ENCODE measurements at places on chromosomes 12 and 14.

DNA sequence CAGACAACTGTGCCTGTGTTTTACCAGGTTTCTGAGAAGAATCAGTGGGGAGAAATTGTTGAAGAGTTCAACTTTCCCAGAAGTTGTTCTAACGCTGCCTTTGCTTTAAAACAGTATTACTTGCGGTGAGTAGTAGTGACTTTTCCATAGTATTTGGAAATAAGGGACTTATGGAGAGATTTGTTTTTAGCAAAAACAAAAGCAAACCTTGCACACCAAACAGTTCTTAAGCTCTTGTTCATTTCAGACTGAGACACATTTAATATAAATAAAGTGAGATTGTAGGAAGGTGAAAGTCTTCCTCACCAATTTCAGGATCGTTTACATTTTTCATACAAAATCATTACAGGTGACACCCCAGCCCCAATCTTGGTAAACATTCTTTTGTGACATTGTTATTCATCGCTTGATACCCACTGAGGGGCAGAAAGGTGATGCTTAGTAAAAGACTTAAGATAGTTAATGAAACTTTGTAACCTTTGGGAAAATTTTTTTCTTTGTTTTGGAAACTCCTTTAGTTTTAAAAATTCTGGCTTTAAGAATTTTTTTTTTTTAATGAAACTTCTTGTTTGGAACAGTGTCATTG, 1.8 kb downstream of the ARID2 start:
- no peak for DNase-seq

GRCh38 chr12:132327336-132328171, 1.8 kb downstream of the GALNT9 start:
- peak; percentile 64 for DNase-seq

DNA sequence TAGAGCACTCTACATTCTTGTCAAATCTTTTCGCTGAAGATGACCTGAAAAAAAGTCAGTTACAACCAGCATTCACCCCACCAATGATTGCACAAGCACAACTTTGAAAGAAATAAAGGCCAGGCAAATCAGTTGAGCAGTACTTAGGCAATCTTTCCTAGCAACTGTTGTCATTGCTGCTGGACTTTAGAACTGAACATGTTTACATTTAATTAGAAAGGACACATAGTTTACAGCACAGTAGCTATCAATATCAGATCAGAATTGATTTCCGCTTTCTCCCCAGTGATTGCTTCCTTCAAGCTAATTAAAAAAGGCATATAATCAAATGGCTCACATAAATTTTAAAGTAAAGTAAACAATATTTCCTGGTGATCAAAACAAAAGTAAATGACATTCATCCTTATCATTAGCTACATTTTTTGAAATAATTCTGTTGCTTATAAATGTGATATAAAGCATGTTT, 128.4 kb downstream of the FOXA1 start:
- DNase-seq, result no peak

GRCh38 chr12:103877934-103878510, 37.0 kb upstream of the NT5DC3 start:
- peak; percentile 75 for DNase-seq

DNA sequence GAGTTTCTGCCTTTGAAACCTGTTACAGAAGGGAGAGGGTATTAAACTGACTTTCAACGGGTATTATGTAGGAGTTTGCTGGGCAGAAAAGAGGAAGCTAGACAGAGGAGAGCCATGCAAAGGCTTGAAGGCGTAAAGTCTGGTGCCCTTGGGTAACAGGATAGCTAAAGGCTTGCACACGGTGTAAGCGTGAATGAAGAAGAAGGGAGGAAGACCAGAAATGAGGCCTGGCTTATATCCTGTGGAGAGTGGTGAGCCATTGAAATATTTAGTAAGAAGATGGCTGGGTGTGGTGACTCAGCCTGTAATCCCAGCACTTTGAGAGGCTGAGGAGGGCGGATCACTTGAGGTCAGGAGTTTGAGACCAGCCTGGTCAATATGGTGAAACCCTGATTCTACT, 22.6 kb downstream of the SUDS3 start:
- peak; percentile 75 for DNase-seq

DNA sequence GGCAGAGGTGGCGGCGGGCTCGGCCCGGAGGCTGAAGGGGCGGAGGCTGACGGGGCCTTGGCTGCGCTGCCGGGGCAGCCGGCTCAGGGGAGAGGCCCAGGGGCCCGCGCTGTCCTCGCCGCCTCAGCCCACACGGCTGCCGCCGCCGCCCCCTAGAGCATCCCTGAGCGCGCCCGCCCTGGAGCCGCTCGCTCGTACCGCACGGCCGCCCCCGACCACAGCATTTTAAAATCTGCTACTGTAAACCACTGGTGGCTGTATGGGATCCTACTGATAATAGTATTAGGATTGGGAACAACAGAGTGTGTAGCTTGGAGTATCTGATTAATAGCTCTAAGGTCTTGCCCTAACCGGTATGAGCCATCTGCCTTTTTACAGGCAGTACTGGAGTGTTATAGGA, 22.2 kb upstream of the EDDM3A start:
- no peak for DNase-seq

DNA sequence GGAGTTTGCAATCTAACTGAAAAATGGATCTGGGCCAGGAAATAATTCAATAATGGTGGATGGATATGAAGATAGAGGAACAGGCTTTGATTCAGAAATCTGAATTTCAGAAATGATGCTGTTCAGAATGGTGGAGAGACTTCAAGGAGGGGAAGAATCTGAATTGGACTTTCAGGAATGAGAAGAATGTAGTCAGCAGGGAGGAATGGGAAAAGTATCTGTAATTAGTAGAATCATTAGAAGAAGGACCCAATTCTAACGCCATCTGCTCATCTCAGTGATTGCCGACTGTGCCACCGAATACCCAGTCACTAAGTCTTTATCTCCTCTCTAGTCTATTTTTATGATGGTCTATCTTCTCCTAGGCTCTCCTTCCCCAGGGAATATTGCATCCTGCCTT, 363.2 kb downstream of the GALC start:
- no peak for DNase-seq

- DNase-seq, result peak; percentile 37
Observed at GRCh38 chr12:112413855-112414625, 4.6 kb upstream of the RPL6 start.

DNA sequence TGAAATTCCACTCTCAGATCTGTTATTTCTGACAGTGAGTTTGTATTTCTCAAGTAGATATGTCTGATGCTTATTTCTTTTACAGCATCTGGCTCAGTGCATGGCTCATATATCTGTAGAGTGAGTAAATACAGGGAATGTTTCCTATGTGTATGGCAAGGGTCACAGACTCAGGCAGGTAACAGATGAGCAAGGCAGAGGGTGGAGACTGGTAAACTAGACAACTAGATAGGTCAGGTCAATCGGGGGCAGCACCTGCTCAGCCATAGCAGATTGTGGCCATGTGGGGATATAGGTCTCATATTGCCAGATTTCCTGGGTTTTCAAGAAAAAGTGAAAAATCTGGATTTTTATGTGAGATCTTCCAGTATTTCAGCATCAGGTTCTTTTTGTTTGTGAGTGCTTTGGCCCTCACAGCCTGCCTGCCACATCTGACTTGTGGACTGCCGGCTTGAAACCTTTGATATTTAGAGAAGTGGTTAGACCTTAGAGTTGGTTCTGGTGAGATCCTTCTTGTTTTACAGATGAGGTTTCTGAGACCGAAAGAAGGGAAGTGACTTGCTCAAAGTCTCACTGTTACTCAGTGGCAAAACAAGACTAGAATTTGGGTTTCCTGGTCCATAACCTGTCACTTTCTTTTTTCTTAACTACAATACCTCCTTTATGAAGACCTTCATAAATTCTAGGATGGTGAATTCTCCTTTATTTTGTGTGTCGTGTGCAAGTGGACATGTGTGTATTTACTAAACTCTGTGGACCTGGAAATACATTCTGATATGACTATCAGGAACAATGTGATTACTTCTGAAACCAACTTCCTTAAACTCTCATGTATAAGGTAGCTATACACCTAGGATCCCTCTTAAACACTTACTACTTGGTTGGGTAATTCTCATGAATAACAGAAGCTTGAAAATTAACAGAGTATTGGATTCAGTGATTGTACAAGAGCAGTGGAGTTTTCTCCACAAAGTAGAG, 34.4 kb downstream of the PROX2 start:
- DNase-seq, result peak; percentile 38

- DNase-seq, result peak; percentile 72
Observed at GRCh38 chr12:56839915-56840325, 76.8 kb downstream of the HSD17B6 start.

DNA sequence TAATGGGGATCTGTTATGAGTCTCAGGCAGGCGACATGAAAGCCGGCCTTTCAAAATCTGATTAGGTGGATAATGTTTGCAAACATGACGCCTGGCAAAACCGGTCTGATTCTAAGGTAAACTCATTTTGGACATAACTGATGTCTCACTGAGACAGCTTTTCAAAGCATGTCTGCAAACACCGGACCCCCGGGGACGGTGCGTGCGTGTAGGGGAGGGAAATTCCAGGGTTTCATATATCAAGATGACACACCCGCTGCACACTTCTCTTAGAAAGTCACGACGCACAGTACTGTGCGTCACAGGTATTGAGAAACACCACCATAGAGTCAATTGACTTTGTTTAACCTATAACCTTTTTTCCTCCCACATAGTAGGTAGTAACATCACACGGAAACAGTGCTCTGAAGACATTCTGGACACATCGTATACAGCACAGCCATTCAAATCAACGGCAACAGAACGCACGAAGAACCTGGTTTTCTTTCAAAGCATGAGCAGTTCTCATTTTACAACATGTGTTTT, 43.9 kb upstream of the TESC start:
- no peak for DNase-seq

DNA sequence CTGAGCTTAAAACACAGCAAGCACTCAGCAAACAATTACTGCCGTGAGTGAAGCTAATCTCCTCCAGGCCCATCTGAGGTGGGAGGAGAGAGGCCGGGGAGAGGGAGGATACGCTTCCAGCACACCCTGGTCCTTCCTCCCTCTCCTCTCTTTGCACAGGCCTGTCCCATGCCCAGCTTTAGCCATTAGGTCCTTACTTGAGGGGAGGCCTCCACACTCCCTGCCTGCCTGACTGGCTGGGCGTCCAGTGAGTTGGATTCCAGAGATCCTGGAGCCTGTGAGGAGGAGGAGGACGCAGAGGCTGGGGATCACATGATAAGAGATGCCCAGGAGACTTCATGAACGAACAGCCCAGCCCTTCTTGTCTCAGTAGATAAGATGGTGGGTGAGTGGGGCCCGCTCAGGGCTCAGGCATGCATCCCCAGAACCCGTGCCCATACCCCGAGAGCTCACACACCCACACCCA, 65.1 kb upstream of the NCOR2 start:
- no peak for DNase-seq

GRCh38 chr12:22083167-22083566, 37.1 kb downstream of the CMAS start:
- peak; percentile 40 for DNase-seq

GRCh38 chr12:97474161-97474560, 11.6 kb downstream of the RMST start:
- no peak for DNase-seq

- DNase-seq, result peak; percentile 3
Observed at GRCh38 chr12:118633071-118633470, 256.7 kb downstream of the SUDS3 start.

- no peak for DNase-seq
Observed at GRCh38 chr14:103708750-103709187, 6.5 kb downstream of the XRCC3 start.

Measured in KBM-7 (cell line).